Activated gamma-delta T cell (primary cell): ENCODE measurements at places on chromosomes 13 and 19.

GRCh38 chr19:16851031-16851712 is 22.0 kb downstream of the SIN3B start:
- no peak for DNase-seq

GRCh38 chr19:37551129-37551993 is 43.2 kb downstream of the ZNF571 start:
- no peak for DNase-seq

DNA sequence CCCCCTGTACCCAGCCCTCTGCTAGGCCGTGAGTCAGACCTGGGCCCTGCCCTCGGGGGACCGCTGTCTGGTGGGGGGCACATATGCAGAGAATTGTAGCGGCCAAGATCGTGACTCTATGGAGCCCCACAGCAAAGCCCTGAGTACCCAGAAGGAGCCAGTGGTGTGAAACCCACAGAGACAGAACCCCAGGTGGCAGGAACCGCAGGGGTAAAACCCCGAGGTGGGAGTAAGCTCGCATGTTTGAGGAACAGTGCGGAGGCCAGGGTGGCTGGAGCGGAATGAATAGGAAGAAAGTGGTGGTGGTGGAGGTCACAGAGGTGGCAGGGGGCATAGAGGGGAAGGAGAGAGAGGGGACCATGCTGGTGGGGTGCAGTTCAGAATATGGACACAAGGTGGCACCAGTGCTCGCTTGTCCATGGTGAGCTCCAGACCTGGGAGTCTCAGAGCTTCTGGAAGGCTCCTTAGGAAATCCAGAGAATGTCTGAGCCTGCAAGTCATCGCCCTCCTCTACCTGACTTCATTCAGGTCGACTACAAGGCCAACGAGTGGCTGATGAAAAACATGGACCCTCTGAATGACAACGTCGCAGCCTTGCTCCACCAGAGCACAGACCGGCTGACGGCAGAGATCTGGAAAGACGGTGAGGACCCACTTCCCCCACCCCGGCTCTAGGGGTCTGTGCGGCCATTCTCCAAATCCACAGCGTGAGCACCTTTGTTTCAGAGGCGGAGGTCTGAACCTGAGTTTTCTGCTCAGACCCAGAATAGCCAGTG is 48.9 kb downstream of the MYH14 start:
- DNase-seq: no peak

GRCh38 chr19:11382898-11383705 is 1.0 kb downstream of the EPOR start:
- no peak for DNase-seq

DNA sequence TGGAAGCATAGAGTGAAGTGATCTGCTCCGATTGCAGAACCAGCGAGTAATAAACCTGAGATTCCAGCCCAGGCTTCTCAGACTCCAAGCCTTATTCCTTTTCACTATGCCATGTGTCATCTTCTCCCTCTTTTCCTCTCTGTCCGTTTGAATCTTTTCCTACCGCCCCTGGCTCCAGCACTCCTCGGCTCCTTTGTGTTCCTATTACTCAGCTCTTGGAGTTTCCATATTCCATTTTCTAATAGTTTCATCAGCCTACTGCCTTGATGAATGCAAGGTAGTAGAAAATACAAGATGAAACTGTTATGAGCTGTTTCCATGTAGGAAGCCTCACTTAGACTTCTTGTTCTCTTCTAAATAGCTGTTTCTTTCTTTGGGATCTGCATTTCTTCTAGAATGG is 138.6 kb downstream of the MYO16 start:
- no peak for DNase-seq

DNA sequence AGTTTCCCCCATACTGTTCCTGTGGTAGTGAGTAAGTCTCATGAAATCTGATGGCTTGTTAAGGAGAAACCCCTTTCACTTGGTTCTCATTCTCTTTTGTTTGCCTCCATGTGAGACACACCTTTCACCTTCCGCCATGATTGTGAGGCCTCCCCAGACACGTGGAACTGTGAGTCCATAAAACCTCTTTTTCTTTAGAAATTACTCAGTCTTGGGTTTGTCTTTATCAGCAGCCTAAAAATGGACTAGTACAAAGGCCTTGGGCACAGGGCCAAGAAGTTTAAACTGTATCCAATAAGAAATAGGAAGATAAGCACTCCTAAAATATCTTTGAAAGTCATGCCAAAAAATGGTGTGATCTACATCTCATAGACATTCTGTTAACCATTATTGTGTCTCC is 176.9 kb downstream of the TBC1D4 start:
- no peak for DNase-seq

DNA sequence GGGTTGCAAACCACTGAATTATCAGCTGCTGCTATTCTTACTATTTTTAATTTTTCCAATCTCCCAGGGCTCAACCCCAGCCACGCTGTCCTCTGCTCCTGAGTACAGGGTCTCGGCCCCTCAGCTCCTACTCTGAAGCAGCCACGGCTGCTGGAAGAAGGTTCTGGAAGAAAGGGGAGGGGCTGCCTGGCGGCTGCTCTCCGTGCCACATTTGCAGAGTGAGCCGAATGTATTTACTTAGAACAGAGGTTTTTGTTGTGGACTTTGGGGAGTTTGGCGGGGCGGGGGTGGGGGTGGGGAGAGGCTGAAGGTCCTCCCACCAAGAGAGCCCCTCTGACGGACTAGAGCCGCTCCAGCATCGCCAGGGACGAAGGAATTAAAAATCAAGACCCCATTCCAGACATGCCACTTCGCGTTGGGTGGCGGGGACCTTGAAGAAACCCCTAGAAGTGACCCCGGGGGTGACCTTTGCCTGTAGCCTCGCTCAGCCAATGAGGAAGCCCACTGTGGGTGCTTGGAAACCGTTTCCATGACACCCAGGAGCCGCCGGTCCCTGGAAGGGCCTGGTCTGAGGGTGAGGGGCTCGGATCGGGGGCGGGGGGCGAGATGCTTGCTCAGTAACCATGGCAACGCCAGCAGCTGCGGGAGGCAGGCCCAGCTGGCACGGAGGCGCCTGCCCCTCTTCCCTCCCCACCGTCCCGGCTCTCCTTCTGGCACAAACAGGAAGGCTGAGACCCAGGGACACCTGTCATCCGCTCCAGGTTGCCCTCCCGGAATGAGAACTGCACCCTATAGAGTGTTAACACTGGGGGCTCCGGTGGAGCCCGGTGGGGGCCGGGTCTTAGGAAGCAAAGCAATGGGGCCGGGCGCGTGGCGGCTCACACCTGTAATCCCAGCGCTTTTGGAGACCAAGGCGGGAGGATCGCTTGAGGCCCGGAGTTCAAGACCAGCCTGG is 54.2 kb upstream of the PTPRS start:
- no peak for DNase-seq

DNA sequence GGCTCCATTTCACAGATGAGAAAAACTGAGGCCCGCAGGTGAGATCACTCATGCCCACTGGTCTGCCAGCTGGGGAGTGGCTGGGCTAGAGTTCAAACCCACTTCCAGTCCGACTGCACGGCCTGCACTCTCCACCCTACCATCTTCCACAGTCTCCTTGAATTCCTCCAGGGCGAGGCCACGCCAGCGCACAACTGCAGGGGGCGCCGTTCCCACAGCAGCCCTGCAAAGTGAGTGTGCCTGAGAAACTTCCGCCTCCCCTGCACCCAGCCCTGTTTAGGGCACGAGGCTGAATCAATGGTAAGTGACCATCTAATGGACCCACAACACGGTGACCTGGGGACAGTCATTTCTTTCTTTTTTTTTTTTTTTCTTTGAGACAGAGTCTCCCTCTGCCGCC is 829 bp upstream of the ATCAY start:
- no peak for DNase-seq

- no peak for DNase-seq
Observed at GRCh38 chr19:7427944-7428343, 60.9 kb downstream of the PEX11G start.

DNA sequence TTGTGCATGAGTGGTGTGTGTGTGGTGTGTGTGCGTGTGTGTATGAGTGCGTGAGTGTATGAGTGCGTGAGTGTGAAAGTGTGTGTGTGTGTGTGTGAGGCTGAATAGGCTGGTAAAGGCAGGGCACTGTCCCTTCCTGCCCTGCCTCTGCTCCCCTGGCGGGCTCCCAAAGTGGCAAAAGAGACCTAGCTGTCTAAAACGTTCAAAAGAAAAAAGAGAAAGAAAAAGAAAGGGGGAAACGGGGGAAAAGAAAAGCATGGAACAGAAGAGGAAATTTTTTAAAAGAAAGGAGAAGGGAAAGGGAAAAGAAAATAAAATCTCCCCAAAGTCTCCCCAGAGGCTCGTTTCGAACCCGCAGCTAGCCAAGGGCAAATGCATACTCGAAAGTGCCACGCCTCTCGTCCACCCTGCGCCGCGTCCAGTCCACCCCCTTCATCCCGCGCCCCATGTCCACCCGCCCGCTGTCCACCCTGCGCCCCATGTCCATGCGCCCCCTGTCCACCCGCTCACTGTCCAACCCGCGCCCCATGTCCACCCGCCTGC is 37.0 kb upstream of the FLT1 start:
- no peak for DNase-seq

DNA sequence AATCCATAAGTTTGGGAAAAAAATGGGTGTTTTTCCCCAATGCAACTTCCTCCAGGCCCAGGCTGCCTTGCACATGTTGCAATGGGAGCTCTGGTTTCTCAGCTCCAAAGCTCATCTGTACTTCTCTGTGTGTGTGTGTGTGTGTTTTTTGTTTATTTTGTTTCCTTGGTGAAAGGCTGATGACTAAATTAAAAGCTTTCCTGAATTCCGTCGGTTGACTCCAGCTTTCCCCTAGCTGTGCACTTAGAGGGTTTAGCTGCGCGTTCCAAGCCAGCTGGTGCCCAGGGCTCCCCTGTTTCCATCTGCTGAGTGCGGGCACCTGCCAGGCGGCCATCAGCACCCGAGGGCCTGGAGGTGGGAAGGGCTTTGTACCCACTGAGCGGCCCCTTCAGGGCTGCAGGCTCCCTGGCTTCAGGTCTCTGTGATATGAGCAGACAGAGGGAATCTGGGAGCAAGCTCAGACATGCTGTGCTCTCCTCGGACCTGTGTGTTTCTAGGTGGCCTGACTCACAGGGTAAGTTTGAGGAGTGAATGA is 129.1 kb upstream of the SOX1 start:
- DNase-seq: no peak

- DNase-seq: no peak
Observed at GRCh38 chr13:110546926-110547325, 14.6 kb downstream of the RAB20 start.

GRCh38 chr19:30011051-30011578 is 69.1 kb downstream of the URI1 start:
- DNase-seq: no peak

DNA sequence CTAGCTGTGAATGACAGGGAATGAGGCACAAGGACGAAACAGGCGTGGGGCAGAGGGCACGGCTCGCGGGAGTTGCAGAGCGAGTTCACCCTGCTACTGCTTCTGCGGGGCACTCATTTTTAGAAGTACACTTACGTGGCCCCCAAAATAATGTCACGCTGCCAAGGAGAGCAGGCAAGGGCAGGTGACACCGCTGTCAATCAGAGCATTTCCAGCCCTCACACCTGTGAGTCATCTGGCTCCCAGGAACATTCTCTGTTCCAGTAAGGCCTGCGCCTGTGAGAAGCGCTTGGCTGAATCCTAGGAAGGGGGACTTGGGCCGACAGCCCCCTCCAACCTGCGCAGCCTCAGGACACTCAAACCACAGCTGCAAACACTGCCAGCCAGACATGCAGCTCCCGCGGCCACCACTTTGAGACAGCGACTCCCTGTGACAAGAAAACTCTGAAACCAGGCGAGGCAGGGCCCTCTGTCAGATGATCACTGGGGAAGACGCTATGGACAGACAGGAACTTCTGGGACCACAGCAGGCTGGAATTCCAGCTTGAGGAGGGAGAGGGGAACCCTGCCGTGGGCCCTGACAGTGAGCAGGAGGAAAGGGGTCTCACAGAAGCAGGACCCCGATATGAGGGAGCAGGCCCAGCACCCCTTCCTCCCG is 12.7 kb downstream of the DOT1L start:
- DNase-seq: no peak

DNA sequence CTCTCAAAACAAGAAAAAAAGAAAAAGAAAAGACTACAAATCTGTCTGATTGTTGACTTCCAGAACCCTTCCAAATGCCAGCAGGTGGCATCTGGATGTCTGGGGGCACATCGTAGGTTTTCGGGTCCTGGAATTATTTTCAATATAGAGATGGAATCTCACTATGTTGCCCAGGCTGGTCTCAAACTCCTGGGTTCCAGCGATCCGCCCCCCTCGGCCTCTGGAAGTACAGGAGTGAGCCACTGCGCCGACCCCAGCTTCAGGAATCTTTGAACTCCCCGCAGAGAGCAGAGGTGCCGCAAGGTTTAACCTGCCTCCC is 567 bp upstream of the B3GNT3 start:
- no peak for DNase-seq

GRCh38 chr19:20186174-20186573 is 19.2 kb downstream of the ZNF486 start:
- no peak for DNase-seq

DNA sequence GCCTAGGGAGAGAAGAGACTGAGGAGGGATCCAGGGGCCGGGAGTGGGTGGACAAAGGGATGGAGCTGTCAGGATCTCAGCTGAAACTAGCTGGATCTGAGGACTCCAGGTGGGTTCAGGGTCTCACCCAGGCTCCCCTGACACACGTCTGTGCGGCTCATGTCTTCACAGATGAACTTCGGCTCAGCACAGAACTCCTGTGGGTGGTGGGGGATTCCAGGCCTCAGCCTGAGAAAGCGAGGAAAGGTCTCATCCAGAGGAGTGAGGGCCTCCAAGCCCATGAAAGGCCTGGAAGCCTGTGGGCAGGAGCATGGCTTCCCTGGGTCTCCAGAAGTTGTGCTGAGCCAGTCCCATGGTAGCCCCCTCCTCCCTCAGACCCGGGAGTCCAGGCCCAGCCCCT is 1.4 kb downstream of the CAPN12 start:
- no peak for DNase-seq

DNA sequence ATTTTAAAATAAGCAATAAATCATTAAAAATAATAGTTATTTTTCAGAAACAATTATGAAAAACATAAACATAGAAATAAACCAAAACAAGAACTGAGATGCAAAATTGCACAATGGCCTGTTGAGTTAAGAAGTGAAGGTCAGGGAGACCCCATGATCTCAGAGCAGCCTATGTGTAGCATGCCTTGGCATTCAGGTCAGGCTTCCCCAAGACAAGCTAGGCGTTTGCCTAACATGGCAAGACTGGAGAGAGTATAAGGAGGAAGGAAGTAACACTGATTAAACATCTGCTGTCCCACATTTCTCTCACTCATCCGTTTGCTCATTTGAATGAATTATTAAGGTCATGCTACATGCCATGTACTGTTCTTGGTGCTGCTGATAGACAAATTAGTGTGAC is 291.8 kb downstream of the TSHZ3 start:
- DNase-seq: no peak
